ENCODE measurements at places on chromosomes 12 and 14.

DNA sequence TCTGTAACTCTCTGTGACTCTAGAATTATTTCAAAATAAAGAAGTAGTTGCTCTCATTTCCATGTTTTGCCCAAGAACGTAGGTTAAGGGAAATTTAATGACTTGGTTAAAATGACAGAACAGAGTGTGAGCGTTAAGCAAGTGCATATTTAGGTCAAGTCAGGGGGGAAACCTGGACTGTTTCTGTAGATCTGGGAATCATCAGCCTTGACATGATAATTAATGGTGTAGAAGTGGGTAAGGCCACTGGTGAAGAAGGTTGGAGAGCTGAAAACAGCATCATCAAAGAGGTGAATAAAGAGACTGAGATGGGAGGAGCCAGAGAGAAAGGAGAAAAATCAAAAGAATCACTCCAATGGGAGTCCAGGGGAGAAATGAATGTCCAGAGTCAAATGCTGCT lies 49.4 kb upstream of the STK38L start:
- DNase-seq, result no peak

DNA sequence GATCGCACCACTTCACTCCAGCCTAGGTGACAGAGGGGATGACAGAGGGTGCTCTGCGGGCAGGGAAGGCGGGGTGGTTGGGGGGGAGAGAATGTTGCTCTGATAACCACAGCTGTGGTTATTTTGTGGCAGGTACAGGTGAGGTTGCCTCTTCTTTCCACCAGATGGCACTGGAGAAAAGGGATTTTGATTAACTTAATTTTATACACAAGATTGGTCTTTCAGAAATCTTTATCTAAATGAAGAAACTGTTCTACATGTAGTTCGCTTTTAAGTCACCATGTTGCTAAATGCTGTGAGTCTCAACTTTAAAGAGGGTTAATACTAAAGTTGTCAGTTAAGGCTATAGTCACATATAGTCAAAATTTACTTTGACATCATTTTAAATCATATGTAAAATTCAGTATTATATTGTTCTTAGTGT lies 25.7 kb downstream of the FGF23 start:
- peak; percentile 21 for DNase-seq

- DNase-seq, result no peak
These were observed 15.3 kb downstream of the UBE2N start for GRCh38 chr12:93426412-93426805.

DNA sequence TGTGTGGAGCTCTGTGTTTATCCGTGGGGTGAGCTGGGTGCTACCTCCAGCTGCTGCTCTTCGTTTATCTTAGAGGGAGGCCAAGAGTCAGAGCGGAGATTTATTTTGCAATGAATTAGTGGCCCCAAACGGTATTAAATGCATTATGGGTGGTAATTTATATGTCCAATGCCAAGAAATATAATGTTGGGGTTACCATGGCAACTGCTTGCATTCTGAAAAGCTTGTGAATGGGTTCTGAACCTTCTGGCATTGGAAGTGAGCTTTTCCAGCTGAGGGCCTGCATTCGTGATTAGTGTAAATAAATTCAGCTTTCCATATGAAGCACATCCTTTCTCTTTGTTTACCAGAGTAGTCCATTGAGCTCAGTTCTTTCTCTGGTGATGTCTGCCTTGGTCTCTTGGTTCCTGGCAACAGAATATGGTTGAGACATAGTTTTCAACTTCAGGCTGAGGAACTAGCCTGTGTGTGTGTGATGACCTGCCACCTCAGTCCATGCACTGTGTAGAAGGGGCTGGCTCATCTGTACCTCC lies 51.8 kb downstream of the TRAF3 start:
- no peak for DNase-seq

DNA sequence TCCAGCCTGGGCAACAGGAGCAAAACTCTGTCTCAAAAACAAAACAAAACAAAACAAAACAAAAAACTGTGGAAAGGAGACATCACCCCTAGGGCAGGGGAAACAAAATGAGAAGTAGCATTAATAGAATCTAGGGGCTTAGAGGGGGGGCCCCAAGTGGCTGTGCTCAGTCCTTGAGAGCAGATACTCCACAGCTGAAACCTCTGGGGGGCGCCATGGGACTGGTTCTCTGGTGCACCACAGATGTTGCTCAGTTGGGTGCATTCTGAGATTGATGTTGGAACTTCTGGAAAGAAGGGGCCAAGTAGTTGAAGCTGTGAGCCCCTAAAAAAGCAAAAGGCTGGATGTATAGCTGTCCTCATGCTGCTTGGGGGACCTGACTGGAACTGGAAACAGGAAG lies 11.8 kb upstream of the SYNE2 start:
- DNase-seq, result no peak
